Stimulated activated CD8-positive, alpha-beta memory T cell treated with anti-CD3 and anti-CD28 coated beads, Interleukin-7, amount 100 ng/mL, for 4 hours (primary cell): ENCODE measurements at places on chromosomes 4 and X.

DNA sequence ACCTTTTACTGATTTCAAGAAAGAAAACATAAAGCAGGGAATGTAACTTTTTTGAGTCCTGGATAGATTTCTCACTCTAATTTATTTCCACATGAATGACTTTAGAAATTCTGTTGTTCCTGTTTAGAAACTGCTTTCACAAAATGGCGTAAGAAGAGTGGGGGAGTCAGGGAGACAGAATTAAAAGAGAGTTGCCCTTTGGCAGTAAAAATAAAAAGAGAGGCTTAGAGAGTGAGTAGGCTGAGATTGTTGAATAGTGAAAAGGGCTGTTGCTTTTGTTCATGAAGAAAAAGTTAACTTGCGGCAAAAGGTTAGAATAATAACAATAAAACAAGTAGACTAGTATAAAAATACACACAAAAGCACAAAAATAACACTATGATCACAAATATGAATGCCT, 166.1 kb downstream of the TBCK start:
- no peak for DNase-seq

DNA sequence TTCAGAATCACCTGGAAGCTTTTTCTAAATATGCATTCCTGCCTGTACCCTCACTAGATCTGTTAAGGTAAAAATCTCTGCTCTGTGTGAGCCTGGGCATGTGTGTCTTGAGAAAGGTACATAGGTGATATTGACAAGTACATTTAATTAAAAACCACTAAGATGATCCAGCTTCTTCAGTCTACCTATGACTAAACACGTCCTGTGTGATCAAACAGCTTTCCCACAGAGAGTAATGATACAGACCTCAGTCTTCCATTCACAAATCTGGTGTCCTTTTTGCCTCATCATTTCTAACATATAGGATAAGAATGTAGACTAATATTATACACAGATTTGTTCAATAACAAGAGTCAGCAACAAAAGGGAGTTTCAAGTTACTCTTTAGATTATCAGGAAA, 42.6 kb downstream of the GALNT7 start:
- DNase-seq: no peak

GRCh38 chr4:28792917-28793597, 1927.1 kb upstream of the PCDH7 start:
- DNase-seq: no peak

DNA sequence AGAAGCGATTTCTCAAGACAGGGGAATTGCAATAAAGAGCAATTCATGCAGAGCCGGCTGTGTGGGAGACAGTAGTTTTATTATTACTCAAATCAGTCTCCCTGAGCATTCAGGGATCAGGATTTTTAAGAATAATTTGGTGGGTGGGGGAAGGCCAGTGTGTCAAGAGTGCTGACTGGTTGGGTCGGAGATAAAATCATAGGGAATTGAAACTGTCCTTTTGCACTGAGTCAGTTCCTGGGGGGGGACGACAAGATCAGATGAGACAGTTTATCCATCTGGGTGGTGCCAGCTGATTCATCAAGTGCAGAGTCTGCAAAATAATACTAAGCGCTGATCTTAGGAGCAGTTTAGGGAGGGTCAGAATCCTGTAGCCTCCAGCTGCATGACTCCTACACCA, 502.4 kb downstream of the NLGN4X start:
- no peak for DNase-seq

DNA sequence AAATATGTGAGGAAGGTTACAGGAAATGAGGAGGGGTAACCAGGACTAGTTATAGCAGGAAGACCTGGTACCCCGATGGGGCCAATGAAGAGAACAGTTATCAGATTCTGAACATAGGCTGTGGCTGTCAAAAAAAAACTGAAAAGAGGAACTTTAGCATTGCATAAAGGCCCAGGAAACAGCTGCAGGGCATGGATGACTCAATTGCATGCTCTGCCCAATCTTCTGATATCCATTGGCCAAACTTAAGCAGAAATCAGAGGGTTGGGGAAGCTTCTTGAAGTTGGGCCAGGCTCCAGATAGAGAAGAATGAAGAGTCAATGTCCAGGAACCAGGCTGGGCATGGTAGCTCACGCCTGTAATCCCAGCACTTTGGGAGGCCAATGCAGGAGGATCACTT, 1222.4 kb upstream of the PRKX start:
- DNase-seq: no peak

GRCh38 chrX:101025126-101025525, 26.8 kb downstream of the TRMT2B start:
- no peak for DNase-seq

- no peak for DNase-seq
These were observed 748.6 kb downstream of the STPG2 start for GRCh38 chr4:97394653-97395052.

GRCh38 chr4:89158884-89159503, 47.7 kb downstream of the TIGD2 start:
- no peak for DNase-seq

DNA sequence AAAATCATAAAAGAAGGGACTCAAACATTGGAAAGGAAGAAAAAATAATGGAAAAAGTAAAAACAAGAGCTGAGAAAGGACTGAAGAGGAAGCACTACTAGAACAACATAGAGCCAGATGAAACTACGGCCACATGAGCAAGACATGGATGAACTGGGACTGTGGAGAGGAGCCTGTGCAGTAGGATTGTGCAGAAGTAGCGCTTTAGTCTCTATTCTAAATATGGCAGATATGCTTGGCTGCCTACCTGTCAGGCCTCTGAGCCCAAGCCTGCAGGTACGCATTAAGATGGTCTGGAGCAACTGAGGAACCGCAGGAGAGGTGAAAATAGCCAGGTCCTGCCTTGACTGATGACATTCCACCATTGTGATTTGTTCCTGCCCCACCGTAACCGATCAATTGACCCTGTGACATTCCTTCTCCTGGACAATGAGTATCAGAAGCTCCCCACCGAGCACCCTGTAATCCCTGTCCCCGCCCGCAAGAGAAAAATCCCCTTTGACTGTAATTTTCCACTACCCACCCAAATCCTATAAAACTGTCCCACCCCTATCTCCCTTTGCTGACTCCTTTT, 154.3 kb downstream of the CAMK2D start:
- no peak for DNase-seq

GRCh38 chrX:107712231-107713202, 63.1 kb downstream of the TSC22D3 start:
- no peak for DNase-seq

DNA sequence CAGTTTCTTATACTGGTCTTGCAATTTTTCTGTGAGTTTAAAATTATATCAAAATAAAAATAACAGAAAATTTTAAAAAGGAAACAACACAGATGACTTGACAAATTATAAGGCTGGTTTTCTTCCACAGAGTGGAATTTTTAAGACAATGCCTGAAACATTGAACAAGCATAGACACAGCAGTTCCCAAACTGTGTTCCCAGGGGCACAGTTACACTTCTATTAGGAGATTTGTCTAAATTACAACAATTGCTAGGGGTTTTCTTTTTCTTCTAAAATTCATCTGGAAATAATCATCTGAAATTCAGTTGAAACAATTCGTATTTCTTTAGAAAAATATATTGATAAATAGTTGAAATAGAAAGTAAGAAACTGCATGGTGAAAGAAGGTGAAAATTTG, 26.2 kb downstream of the PDE5A start:
- no peak for DNase-seq

GRCh38 chr4:163988391-163988790, 493.9 kb downstream of the TMA16 start:
- no peak for DNase-seq
